ENCODE measurements at places on chromosomes 5 and 9. TPM values are rescaled to one million over a fixed set of nuclear protein-coding genes. Genes with fewer than 3 reads are reported as not detected.
A peak's percentile ranks its signal among the peaks of the same experiment; 100 is the strongest.

The F2RL2 gene
- 0.07 TPM for total RNA-seq

The PCDHB5 gene
- not detected for total RNA-seq

The CDH12 gene
- total RNA-seq = not detected

GRCh38 chr9:135036861-135037465 is 50.5 kb upstream of the OLFM1 start:
- no peak for DNase-seq

DNA sequence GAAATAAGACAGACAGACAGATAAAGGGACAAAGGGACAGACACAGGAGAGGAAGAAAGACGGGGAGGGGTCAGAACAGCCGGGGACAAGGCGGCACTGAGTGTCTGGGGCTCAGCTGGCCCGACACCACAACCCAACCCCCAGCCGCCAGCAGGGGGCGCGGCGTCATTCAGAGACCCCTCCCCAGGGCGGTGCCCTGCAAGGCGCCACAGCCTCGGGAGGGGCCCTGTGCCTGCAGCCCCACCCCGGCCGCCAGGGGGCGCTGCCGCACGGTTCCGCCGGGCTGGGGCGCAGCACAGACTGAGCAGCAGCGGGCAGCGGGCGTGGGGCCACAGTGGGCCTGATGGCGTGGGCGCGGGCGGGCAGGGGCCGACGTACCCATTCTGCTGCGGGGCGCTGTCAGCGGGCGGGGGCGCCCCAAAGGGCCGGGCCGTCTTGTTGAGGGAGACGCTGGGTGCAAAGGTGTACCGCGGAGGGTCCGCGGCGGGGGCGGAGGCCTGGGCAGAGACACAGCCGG is 5.9 kb downstream of the PDLIM7 start:
- no peak for DNase-seq

GRCh38 chr5:1414311-1415058 is 30.8 kb downstream of the SLC6A3 start:
- no peak for DNase-seq

- no peak for DNase-seq
Observed at GRCh38 chr5:39164529-39165402, 54.6 kb downstream of the FYB1 start.

- DNase-seq = no peak
Observed at GRCh38 chr9:72921888-72922654, 30.8 kb downstream of the ALDH1A1 start.

DNA sequence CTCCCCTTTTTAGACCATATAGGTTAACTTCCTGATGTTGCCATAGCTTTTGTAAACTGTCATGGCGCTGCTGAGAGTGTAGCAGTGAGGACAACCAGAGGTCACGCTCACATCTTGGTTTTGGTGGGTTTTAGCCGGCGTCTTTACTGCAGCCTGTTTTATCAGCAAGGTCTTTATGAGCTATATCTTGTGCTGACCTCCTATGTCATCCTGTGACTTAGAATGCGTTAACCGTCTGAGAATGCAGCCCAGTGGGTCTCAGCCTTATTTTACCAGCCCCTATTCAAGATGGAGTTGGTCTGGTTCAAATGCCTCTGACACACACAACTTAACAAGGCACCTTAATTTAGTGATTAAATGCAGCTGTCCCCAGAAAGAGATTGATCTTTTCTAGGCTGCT is 23.9 kb upstream of the KDM4C start:
- DNase-seq = no peak

- DNase-seq = no peak
Observed at GRCh38 chr5:37841203-37841602, 1.4 kb upstream of the GDNF start.

- no peak for DNase-seq
Observed at GRCh38 chr5:3993856-3994473, 398.3 kb downstream of the IRX1 start.

DNA sequence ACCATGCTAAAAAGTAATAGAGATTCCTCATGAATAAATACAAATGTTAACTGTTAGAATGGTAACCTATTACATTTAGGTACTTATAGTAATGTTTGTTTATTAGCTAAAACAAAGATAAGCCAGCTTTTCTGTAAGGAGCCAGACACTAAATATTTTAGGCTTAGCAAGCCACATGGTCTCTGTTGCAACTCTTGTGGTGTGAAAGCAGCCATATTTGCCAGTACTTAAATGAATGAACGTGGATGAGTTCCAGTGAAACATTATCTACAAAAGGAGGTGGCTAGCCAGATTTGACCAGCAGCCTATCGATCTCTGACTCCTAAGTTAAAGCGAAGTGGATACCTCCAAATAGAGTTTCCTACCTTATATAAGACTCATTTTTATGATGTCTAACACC is 331.6 kb downstream of the CDH12 start:
- no peak for DNase-seq

DNA sequence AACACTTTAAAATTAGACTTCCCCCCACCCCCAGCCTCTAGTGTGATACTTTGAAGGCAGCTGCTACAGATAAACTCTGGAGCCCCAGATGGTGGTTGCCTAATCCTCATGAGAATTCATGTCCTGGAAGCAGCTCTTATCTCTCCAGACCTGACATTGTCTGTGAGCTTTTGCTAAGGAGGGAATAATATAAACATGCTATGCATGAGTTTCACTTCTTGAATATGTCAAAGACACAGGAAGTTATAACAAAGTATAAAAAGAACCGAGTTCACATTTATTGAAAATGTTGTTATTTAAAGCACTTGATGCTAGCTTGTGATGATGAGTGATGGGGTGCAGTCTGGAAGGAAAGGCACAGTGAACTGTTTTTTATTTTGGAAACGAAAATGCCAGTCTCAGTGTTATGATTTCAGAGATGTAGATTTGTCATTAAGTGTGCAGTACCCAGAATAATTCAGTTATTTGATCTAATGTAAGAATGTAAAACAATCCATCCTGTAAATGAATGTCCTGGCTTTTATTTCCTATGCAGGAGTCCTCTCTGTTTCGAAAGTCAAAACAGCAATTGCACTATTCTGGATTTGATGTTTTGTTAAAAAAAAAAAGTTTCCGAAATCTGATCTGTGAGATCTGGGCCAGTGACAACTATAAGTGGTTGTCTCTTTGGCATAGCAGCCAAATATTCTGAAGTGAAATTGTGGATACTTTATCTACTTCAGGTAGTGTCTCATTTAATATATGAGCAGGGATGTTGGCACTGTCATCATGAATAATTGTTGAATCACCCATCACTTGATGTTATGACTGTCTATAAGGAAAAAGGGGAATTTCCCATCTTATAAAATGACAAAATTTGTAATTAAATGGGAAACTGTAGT is 77.0 kb downstream of the ZCCHC7 start:
- DNase-seq = no peak

DNA sequence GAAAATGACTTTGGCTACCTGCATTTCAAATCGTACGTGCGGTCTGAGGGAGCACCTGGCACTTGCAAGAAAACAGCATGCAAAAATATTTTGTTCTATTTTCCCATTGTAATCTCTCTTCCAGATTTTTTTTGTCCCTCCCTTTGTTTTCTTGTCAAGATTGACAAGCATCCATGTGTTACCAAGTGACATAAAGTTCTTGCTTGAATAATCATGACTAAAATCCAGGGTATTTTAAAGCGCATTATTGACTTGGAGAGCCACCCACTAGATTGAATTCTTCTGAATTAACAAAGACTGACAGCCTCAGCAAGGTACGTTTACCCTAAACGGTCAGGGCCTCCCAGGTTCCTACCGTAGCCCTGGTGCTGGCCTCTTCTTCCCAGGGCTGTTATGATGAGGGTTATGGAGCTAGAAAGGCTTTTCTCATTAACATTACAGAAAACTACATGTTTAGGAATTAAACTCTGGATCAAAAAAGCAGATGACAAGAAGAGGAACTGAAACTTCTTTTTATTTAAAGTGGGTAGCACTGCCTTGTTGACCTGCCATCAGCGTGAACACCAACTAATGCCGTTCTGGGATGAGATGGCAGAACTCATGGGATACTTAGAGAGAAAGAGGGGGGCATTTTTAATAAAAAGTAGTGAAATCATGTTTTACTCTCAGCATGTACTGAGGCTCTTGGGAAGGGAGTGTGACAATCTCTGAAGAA is 297.0 kb downstream of the EFNA5 start:
- DNase-seq = no peak

- no peak for DNase-seq
Observed at GRCh38 chr9:34334337-34334824, 5.0 kb downstream of the NUDT2 start.

DNA sequence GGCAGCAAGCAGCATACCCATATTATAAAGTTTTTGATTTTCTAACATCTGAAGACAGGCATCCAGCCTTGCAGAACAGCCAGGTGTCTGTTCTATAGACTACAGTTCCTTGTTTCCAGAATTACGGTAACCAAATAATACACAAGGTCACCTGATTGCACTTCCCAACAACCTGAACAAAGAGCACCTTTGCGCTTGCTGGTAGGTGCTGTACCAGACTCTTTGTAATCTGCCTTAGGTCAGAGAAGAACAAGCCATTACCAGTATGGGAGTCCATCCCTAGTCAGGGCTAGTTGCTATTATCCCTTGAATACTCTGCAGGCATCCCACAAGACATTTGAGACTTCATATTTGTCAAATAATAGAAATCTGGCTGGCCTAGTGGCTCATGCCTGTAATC is 256.2 kb downstream of the ARRDC3 start:
- no peak for DNase-seq

DNA sequence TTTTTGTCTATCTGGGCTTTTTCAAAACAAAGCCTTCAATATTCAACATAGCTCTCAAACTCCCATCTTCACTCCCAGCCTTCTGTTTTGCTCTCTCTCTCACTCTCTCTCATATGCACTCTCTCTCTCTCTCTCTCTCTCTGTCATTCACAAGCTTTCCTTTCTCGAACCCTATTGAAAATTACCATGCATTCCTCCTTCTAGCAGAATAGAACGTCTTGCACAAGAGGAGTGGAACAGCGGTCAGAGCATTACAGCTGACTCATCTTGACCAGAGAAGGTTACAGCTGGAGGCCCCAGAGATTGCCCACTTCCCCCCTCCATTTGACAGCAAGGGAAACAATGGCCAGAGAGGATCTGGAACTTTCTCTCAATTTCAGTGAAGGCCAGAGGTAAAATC is 51.0 kb upstream of the LIFR start:
- DNase-seq = no peak

DNA sequence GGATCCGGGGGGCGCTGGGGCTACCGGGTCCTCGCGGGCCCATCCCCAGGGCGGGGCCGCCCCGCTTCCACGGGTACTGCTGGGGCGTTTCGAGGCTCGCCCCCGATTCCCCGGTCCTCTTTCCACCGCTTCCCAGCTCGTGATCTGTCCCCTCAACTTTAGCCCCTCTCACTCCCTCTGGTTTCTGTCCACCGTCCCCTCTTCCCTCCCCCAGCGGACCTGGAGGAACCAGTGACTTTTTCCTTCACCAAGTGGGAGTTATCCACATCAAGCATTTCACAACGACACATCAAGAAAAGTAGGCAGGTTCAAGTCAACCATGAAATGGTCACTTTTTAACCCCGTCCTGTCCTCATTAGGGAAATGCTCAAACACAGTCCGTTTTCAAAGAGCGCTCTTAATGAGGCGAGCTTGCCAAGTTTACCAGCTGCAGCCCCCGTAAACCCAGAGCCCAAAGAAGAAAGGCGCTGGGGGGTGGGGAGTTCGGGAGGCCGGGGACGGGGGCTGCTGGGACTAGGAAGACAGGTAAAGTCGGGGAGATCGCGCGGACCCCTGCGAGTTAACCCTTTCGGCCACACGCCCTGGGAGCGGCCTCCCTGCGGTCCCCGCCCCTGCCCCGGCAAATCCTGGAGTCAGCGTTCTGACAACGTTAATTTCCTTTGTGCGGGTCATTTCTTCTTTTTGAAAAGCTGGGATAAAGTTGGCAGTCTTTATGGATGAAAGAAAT is 2.1 kb upstream of the NFIB start:
- DNase-seq = no peak

- DNase-seq = no peak
Observed at GRCh38 chr5:149526845-149527590, 24.2 kb downstream of the CSNK1A1 start.

GRCh38 chr9:133705576-133705975 is 32.6 kb downstream of the SARDH start:
- DNase-seq = no peak

DNA sequence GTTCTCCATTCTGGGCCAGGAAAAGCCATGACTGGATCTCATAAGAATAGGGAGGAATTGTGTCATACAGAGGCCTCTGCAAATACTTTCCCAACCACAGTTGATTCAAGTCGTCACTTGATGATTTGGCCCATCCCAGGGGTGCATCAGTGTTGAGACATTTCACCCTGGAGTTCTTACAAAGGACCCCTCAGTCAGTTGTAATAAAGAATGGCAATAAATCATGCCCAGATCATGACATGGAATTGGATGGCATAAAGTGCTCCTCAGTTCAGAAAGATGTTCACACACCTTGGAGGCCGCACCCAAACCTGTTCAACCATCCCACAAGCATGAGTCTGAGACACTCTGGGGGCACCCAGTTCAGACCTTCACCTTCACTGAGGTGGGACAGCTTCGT is 168.1 kb downstream of the NR3C1 start:
- peak; percentile 19 for DNase-seq

DNA sequence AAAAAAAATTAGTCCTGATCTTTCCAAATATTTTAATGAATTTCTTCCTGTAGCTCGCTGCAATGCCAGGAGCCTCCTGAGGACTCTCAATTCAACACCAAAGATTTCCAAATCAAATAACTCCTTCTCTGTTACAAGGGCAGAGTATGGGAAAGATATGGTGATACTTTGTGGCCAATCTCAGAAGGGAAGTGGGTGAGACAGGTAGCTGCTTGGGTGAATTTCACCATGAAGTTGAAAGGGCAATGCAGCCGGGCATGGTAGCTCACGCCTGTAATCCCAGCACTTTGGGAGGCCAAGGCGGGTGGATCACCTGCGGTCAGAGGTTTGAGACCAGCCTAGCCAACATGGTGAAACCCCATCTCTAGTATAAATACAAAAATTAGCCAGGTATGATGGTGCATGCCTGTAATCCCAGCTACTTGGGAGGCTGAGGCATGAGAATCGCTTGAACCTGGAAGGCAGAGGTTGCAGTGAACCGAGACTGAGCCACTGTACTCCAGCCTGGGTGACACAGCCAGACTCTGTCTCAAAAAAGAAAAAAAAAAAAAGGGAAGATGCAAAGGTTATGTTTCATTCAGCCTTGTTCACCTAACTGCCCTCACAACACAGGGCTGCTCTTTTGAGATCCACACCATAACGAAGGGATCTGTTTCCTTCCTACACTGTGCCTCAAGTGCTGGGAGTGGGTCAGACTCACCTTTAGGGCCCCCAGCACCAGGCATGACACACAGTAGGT is 58.6 kb downstream of the PTPN3 start:
- no peak for DNase-seq

Measured in HCT116 (cell line).